ENCODE measurements at places on chromosomes 12 and 14.

DNA sequence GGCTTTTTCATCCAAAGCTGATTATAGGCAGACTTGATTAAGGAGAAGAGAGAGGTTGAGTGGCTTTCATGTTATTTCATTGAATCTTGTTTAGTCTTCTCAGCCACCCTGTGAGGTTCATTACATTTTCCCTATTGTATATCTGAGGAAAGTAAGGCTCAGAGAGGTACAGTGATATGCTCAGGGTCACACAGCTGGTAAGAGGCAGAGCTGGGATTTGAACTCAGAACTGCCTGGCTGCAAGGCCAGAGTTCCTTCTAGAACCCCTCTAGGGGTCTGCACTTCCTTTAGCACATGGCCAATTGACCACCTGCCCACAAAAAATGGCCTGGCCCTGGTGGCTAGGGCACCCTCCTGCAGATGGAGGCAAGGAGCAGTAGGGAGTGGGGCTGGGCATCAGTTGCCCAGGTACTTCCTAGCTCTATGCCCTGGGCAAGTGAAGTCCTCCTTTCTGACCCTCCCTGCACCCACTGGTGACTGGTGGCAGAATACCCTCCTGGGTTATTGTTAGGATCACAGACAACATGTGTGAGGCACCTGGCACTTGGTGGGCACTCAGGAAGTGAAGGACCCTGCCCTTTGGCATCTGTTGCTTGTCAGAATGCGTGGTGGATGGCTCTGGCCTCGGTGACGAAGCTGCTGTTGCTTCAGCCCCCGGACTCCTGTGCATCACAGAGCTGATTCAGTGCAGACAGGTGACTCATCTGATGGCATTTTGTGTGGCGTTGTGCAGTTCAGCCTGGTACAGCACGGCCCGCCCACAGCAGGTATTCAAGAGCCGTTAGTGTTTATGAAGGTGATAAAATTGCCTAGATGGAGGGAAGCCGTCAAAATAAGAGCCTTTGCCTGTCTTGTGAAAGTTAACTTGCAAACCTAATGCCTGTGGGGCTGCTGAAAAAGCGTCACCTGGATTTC, 115.8 kb downstream of the SLC25A47 start:
- peak; percentile 25 for DNase-seq

DNA sequence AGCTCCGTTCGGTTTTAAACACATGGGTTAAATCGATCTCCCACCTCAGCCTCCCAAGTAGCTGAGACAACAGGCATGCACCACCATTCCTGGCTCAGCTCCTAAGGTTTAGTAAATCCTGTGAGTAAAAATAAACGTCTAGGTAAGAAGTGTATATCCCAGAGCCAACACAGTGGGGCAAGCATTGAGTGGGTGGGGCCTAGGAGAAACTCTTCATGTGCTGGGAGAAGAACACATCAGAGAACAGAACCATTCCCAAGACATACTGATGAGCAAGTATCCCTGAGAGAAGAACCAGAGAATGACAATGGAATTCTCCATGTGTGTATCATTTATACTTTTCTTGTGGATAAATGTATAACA, 86.3 kb downstream of the SEC23A start:
- DNase-seq: no peak

- DNase-seq: no peak
Measured at GRCh38 chr12:70044167-70044566, 199.1 kb upstream of the CNOT2 start.

DNA sequence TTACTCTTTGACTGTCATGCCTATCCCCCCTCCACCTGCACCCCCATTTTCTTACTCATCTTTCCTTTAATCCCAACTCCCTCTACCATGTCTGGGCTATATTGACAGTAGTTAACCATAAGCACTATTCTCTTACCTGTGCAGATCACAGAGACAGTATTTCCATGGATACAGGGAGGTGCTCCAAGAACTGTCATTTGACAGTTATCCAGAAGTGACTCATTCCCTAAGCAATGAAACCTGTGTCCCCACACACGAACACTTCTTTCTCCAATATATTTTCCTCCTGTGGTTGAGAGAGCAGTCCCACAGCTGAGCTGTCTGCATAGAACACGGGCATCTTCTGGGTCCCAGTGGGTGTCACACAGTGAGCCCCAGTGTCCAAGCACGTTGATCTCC, 68.8 kb downstream of the CD163L1 start:
- no peak for DNase-seq

- no peak for DNase-seq
Measured at GRCh38 chr14:76541594-76542219, 165.8 kb downstream of the ESRRB start.

- DNase-seq: no peak
Measured at GRCh38 chr12:132100306-132101065, 43.6 kb downstream of the DDX51 start.

GRCh38 chr12:89414851-89415250, 62.5 kb upstream of the DUSP6 start:
- DNase-seq: no peak

DNA sequence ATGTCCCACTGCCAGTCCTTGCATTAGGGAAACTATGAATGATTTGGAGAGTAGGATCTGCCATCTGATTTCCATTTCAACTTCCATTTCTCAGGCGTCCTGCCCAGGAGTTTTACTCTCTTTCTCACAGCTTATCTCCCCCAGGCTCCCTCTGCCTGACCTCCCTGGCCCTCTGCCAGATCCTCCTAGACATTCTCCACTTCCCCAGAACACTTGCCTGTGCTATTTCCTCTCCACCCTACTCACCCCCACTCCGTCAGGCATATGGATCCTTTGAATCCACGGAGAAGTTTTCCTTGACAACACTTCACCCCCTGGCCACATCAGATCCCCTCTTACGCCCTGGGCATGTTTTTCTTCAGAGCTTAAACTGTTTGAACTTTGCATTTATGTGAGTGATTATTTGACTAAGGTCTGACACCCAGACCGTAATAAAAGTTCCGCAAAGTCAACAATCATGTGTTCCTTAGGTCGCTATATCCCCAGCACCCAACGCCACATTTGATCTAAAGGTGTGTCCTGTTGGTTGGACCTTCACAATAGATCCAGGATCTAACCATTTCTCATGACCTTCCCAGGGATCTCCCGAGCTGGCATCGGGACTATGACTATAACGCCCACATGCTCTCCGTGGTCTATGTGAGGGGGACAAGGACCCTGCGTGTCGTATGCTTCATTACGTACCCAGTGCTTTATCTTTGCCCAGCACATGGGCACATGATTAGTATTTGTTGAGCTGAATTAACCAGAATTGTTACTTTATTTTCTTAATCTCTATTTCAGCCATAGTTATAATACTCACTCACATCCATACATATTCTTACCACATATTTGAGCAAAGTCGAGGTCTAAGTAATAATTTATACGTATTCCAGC, 255.8 kb upstream of the FOXN3 start:
- DNase-seq: no peak

GRCh38 chr12:91591639-91591987, 409.0 kb upstream of the DCN start:
- no peak for DNase-seq

DNA sequence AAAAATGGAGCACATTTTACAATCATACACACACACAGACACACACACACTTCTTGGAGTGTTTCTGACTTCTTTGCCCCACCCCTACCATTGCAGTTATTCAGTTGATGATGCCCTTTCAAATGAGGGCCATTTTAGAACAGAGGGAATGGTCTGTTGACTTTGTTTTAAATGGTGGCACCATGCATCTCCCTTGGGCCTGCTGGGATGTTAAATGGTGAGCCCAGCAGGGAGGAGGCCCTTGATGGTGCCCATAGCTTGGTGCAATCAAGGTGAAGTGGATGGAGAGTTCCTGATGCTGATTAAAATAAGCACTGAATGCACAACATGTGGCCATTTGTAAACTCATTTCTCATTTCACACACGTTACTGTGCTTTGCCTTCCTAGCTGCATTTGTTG, 13.3 kb downstream of the C12orf75 start:
- no peak for DNase-seq

GRCh38 chr14:78721756-78722480, 551.7 kb downstream of the NRXN3 start:
- no peak for DNase-seq

DNA sequence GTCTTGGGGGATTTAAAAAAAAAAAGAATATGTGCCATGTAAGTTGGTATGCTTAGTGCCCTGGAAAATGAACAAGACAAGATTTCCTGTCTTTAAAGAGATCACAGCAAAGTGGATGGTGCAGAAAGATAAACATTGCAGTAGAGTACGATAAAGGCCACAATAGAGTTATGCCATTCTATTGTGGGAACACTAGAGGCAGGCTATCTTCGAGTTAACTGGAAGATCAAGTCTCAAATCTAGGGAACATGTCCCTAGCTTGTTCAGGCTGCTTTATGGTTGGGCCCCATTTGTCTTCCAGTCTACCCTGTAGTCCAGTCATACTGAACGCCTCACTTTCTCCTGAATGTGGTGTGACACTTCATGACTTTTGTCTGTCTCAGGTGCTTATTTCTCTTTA, 18.7 kb upstream of the CCT2 start:
- DNase-seq: no peak

DNA sequence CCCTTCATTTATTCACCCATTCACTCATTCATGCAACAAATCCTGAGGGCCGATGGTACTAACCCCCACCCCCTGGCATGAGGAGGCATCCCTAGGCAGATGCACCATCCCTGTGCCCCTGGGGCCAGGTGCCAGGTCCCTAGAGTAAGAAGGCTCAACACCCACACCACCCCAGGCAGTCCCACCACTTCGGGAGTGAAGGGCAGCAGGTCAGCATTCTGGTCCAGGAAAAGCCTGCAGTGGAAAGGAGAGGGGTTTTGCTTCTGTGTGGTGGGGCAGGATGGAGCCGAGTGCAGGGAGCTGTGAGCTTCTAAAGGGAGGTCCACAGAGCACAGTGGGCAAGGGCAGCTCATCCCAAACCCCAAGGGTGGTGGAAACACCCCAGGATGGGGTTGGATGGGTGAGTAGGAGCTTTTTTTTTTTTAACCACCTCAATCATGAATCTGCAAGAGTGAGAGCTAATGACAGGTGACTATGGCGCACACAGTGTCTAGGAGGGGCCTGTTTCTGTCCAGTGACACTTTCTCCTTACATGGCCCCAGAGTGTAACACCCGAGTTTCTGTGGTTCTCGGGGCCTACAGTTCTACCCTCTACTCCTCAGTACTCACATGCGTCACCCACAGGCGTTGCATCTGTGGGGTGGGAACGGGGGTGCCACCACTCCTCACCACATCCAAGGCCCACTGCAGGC, 414.3 kb downstream of the TMEM121 start:
- no peak for DNase-seq

GRCh38 chr12:74732826-74733225, 195.2 kb downstream of the ATXN7L3B start:
- DNase-seq: no peak

GRCh38 chr12:130860311-130860710, 11.6 kb upstream of the RAN start:
- no peak for DNase-seq

GRCh38 chr14:83842547-83842946, 1687.4 kb upstream of the FLRT2 start:
- DNase-seq: no peak

DNA sequence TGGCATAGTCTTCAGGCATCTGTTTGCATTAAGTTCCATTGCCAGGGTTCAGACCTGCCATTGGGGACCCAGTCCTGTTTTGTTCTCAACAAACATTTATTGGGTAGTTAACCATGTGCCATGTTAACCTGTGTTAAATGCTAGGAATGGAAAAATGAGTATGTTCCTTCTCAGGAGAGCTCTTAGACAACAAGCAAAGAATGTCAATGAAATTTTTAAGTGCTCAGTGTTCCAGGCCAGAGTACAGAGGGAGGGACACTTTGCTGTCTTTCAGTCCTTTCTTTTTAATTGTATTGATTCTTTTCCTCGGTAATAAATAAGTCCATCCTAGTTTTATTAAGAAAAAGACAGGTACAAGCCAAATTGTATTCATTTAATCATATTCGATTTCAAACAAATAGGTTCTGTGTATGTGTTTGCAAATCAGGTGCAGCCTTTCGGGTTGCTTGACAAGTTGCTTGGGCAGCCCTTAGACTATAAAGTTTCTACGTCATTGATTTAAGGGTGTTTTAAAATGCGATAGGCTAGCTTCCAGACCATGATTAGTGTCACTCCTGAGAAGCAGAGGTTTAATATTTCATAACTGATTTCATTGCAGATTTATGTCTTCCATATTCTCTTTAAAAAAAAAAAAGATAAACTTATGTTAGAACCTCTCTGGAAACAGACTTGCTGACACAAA, 123.1 kb downstream of the DERA start:
- DNase-seq: no peak

DNA sequence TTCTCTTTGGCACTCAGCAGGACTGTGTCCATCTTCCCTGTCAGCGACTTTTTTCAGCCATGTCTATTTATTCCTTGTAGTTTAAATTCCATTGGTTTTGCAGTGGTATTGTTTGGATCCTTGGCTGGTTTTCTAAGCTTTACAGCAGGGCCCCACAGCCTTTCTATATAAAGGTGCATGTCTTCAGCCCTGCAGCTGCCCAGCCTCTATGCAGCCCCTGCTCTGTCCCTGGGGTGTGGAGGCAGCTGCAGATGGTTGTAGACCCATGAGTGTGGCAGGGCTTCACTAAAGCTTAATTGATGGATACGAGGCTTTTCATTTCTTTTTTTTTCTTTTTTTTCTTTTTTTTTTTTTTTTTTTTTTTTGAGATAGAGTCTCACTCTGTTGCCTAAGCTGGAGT, 29.7 kb downstream of the SFSWAP start:
- DNase-seq: no peak

- DNase-seq: no peak
Measured at GRCh38 chr12:47231456-47231855, 151.7 kb upstream of the AMIGO2 start.

GRCh38 chr14:88016768-88017167, 11.8 kb downstream of the GPR65 start:
- no peak for DNase-seq

- DNase-seq: no peak
Measured at GRCh38 chr14:23608454-23608853, 27.7 kb upstream of the DHRS2 start.

GRCh38 chr14:20569066-20569465, 8.2 kb upstream of the RNASE9 start:
- DNase-seq: no peak

DNA sequence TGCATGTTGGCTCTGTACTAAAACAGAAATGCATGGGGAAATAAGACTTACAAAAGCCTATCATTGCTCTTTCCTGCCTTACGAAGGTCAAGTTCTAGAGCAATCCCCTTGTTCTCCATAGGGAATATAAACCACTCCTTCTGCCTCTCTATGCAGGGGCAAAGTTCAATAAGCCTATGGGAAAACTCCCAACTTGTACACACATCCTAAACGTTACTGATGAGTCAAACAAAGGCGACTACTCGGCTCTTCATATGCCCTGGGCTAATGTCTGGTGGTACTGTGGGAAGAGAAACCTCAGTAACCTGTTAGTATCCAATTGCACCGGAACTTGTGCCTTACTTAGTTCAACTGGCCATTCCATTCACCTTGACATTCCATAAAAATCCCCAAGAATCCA, 32.7 kb downstream of the PRMT8 start:
- DNase-seq: no peak

DNA sequence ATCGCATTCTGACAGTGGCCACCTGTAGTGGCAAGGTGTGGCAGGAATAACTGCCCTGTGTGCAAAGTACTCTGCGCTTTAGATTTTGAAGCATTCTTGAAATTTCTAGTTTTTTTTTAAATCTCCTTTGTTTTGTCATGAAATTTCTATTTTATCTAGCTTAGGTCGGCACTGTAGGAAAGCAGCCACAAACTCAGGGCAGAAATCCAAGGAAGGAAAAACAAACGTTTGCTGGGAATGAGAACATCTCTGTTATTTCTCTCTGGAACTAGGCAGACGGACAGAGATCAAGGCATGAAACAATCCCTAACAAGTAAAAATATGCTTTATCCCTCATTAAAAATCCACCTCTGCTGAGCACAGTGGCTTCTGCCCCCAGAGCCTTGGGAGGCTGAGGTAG, 1.3 kb upstream of the NR2C1 start:
- no peak for DNase-seq

Data from SHP77 (cell line).